Iris pigment epithelial cell (primary cell): ENCODE measurements at places on chromosomes 6 and 20.

GRCh38 chr6:100343316-100344077 lies 121.2 kb downstream of the SIM1 start:
- peak; percentile 77 for DNase-seq

- DNase-seq, result no peak
These were observed 518.3 kb downstream of the KIF16B start for GRCh38 chr20:16054985-16055384.

- DNase-seq, result peak; percentile 22
These were observed 4.6 kb downstream of the FOXQ1 start for GRCh38 chr6:1316489-1316971.

GRCh38 chr20:50478162-50478990 lies 31.8 kb upstream of the PTPN1 start:
- DNase-seq, result peak; percentile 83

- DNase-seq, result no peak
These were observed 73.1 kb downstream of the NOL4L start for GRCh38 chr20:32512047-32512385.

DNA sequence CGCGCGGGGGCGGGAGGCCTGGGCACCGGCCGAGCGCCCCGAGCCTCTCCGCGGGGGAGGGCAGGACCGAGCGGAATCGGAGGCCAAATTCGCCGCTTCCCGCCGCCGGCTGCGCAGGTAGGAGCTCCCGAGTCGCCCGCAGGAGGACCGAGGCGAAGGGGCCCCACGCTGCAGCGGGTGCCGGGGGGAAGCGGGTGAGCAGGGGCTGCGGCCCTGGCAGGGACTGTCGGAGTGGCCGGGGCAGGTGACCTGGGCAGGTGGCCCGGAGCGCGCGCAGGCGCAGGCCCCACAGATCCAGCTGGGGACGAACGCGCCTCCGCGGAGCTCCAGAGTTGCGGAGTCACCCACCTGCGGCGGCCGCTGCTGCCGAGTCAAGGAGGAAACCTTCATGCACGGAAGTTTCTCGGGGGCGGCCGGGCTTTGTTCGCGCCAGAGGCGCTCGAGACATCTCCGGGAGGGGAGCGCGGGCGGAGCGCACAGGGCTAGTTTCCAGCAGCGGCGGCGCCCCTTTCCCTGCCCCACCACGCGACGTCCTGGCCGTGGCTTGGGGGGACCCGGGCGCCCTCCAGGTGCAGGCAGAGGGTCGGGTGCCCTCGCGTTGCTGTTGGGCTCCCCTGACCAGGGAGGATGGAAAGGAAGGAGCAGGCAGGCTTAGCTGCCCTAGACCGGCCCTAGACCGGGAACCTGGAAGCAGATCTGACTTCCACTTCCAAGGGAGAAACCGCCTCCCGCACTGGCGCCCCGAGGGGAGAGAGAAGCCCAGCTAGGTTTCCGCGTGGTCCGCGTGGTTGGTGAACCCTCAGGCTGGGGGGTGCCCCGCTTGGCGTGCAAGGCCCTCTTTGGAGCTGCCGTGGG lies 590 bp downstream of the SLCO4A1 start:
- DNase-seq, result peak; percentile 54

GRCh38 chr20:35320396-35321126 lies 28.3 kb upstream of the FAM83C start:
- DNase-seq, result peak; percentile 78

DNA sequence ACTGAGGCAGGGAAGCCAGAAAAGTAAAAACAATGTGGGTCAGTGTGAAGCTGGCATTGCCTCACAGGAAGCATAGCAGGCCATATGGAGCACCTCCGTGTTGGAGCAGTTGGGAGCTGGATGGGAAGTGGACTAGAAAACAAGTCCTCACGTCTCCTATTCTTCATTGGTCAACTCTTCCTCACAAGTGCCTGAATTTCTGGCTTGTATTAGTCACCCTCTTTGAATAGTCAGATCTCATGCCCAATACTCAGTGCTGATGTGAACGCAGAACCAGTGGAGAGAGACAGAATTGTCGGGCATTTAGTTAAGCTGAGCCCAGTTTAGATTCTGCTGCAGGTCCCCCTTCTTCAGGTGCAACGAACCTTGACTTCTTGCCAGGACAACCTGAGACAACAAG lies 22.3 kb upstream of the RSPO3 start:
- no peak for DNase-seq

DNA sequence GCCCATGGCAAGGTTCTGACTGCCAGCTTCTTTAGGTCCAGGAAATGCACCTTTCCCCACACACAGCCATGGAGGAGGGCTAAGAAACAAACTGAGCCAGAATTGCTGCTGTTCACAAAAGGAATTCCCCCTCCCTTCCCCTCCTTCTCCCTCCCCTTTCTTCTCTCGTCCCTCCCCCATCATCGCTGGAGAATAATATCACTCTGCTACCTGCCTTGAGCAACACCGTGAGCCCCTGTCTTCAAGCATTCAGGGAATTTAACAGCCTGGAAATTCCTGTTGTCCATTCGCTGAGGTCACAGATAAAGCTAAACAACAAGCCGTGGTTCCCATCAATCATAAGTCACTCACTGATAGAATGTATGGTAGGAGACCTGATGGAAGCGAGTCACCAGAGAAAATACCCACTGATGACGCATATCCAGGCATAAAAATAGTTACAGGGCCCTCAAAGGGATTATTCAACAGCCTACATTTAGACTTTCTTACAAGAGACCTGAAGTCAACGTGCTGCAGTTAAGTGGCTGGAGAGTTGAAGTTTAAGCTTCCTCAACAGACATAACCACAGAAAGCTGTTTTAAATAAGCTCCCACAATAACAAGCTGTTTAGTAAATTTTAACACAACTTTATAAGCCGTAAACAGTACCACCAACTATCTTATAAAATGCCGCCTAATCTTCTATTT lies 59.7 kb downstream of the HIVEP2 start:
- DNase-seq, result peak; percentile 99

GRCh38 chr20:33328157-33329137 lies 45.4 kb downstream of the BPIFB1 start:
- no peak for DNase-seq

GRCh38 chr20:2801286-2801728 lies 880 bp upstream of the CPXM1 start:
- DNase-seq, result no peak

DNA sequence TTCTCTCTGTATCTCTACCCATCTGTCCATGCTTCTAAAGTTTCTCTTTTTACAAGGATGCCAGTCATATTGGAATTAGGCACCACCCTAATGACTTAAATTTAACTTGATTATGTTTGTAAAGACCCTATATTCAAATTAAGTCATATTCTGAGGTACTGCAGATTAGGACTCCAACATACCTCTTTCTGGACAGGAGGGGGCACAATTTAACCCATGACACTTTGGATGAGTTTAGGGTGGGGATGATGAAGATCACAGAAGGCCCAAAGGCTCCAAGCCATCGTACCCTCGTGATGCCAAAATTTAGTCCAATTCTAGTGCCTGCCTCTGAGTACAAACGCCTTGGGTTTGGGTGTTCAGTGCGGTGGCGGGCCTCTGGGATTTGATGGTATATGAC lies 15.0 kb upstream of the NKX2-2 start:
- DNase-seq, result no peak

- DNase-seq, result no peak
These were observed 39.7 kb downstream of the DLL1 start for GRCh38 chr6:170250981-170251775.

DNA sequence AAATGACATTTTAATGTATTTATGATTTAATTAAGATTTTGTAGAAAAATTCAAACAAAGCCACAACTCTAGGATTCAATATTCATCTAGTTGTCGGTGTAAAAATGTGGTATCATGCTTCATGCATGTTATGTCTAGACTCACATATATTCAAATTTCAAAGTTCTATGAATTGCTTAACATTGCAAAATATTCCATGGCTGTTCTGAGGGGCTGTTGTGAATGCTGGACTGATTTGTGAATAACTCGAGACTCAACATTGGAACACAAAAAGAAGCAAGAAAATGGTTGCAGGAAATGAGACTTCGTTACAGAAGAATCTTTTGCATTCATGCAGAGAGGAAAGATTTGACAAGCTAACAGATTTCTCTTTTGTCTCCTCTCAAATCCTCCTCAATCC lies 705.9 kb downstream of the DHX35 start:
- no peak for DNase-seq

DNA sequence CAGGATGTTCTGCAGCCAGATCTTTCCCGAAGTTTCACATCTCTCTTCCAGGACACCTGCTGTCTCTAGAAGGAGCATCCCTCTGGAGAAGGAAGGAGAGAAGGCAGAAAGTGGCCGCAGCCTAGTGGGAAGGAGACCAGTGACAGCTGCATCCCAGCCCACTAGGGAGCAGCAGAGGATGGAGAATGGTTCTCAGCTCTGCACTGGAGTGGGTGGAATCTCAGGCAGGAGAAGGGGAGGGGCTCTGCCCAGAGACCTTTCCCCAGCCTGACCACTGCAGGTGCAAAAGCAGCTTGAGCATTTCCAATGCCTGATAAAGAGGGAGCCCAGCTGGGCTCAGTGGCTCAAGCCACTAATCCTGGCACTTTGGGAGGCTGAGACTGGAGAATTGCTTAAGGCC lies 32.3 kb downstream of the NCR2 start:
- DNase-seq, result peak; percentile 58

DNA sequence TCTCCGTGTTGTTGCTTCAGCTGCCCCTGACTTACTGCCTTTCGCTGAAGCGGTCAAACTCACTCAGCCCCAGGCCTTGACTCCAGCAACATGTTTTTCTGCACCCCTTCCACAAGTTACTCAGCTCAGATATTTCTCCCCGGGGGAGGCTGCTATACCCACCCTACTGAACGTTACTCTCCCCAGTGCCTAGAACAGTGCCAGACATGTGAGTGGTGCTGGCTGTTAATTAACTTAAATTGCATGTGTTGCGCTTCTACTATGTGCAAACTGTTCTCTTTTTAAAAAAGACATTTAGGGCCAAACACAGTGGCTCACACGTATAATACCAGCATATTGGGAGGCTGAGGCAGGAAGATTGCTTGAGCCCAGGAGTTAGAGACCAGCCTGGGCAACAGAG lies 41.2 kb upstream of the DOK5 start:
- no peak for DNase-seq

- DNase-seq, result peak; percentile 48
These were observed 98.6 kb downstream of the RFX6 start for GRCh38 chr6:116975600-116975999.

DNA sequence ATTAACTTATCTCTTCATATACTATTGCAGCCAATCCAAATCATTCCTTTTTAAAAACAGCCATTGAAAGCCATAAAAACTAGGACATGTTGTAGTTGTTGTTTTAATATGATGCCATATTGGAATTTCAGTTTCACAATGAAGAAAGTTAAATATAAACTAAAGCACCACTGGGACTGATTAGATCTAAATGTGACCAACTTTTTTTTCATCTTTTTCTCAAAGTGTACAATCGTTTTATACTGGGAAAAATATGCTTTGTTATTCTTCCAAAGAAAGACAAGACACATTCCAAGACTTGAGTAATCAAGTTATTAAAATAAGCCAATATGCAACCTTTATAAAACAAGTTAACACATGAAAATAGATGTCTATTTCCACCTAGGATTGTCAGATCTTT lies 68.5 kb downstream of the THEMIS start:
- peak; percentile 38 for DNase-seq

DNA sequence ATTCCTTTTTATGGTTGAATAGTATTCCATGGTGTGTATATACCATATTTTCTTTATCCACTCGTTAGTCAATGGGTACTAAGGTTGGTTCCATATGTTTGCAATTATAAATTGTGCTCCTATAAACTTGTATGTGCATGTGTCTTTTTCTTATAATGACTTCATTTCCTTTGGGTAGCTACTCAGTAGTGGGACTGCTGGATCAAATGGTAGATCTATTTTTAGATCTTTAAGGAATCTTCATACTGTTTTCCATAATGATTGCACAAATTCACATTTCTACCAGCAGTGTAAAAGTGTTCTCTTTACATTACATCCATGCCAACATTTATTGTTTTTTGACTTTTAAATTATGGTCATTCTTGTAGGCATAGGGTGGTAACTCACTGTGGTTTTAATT lies 164.3 kb downstream of the TASP1 start:
- no peak for DNase-seq

DNA sequence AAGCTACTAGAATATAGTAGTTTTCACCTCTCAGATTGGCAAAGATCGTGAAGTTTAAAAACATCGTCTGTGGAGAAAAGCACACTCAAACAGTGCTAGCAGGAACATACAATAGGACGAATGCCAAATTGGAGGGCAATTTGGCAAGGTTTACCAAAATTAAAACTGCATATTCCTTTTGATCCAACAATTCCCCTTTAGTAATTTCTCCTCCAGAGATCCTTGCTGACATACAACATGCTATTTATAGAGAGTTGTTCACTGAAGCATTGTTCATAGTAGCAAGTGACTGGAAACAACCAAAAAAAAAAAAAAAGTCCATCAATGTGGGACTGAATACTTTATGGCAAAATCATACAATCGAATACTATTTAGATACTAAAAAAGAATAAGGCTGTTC lies 202.2 kb downstream of the ATXN1 start:
- DNase-seq, result no peak

- DNase-seq, result no peak
These were observed 15.0 kb downstream of the KIAA0319 start for GRCh38 chr6:24630856-24631505.

- DNase-seq, result no peak
These were observed 43.6 kb upstream of the IYD start for GRCh38 chr6:150325066-150325772.

- DNase-seq, result peak; percentile 83
These were observed 234.1 kb upstream of the BMP2 start for GRCh38 chr20:6533351-6533750.

- DNase-seq, result no peak
These were observed 103.5 kb downstream of the DACT2 start for GRCh38 chr6:168216117-168216516.

GRCh38 chr20:38828514-38829295 lies 23.2 kb downstream of the PPP1R16B start:
- DNase-seq, result no peak

- no peak for DNase-seq
These were observed 1.1 kb downstream of the TBXT start for GRCh38 chr6:166166314-166167257.

GRCh38 chr6:139119552-139119951 lies 15.3 kb upstream of the HECA start:
- DNase-seq, result no peak

GRCh38 chr6:106287215-106287614 lies 38.3 kb downstream of the ATG5 start:
- DNase-seq, result peak; percentile 24

DNA sequence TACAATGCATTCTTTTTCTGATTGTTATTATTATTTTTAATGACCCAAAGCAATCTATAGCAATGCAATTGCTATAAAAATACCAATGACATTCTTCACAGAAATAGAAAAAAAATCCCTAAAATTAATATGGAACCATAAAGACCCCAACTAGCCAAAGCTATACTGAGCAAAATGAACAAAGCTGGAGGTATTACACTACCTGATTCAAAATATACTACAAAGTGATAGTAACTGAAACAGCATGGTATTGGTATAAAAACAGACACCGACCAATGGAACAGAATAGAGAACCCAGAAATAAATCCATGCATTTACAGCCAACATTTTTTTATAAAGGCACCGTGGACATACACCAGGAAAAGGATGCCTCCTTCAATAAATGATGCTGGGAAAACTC lies 60.5 kb upstream of the EEF1A1 start:
- DNase-seq, result no peak
